ENCODE measurements at places on chromosomes 11 and 22.

GRCh38 chr11:93193731-93194130, 4.1 kb downstream of the SLC36A4 start:
- no peak for DNase-seq

DNA sequence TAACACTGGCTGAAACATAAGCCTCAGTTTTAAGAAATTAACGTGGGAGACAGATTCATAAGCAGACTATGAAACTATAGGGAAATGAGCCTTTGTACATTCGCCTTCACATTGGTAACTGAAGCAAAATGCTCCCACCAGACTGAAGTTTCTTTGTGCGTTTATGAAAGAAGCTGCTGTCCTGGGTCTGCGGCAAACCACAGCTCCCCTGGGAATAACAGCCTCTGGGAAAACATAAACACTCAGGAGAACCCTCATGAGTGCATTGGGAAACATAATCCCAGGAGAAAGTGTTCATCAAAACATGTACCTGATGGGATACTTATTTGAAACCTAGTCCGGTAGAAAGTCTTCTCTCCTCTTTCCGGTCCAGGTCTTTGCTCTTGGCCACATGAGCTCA, 193.1 kb upstream of the LARGE1 start:
- DNase-seq: no peak

DNA sequence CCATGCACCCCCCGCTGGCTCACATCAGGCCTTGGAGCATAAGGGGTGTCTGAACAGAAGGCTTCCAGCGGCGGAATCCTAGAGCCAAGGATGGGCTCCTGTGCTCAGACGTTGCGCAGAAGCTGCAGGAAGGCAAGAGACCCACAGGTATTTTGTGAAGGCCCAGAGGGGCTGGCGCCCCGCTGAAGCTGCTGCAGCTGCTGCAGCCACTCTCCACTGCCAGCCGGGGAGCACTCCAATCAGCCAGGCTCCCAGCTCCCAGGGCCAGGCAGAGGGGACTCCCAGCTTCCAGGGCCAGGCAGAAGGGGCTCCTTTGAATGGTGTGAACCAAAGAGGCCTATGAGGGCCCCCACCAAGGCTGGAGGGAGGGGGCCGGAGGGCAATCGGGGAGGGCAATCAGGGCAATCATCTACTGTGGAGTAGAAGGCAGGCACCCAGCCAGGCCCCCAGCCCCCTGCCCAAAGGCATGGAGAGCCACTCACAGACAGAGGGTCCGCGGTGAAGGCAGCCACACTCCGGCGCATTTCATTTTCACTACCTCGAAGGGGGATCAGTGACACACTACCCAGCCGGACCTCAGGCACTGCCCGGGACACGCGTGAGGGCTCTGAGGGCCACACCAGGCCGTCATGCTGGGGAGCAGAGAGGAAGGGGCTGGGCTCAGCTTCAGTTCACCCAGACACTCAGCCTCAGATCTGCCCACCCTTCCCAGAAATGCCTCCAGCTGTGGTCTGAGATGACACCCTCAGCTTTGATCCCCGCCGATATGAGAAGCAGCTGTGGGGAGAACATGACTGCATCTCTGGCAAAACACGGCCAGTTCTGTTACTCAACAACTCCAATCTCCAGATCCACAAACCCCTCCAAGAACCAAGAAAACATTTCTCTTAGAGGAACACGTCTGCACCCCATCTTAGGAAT, 11.6 kb upstream of the PDE2A start:
- DNase-seq: peak; percentile 41

DNA sequence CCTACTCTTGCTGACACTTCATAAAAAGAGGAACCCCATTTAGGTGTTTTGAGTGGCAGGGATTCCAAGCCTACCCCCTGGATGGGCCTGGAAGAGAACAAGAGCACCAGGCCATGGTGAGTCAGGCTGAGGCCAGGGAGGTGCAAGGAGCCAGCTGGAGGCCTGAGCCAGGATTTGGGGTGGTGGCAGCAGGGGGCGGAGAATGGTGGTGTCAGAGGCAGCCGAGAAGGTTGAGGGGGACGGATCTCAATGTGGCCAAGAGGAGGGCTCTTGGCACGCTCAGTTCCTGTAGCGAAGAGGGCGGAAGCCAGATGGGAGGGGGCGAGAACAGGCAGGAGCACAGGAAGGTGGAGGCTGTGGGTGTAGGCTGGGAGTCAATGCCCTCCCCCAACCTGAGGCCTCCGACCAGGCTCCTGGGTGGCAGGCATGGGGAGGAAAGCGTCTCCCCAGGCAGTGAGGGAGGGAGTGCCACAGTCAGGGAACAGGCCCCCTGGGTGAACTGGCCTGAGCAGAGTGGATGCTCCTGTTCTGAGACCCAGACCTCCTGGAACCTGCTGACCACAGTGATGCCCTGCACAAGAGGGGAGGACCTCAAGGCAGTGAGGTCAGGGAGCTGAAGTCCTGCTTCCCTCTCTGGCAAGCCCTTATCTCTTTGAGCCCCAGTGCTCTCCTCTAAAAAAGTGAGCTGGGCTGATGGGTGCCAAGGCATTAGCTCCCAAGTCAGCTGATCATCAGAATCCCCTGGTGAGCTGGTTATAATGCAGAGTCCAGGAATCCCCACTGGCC, 13.9 kb downstream of the RTN4RL2 start:
- DNase-seq: peak; percentile 25

- DNase-seq: no peak
Measured at GRCh38 chr11:12565406-12565805, 108.8 kb upstream of the TEAD1 start.

DNA sequence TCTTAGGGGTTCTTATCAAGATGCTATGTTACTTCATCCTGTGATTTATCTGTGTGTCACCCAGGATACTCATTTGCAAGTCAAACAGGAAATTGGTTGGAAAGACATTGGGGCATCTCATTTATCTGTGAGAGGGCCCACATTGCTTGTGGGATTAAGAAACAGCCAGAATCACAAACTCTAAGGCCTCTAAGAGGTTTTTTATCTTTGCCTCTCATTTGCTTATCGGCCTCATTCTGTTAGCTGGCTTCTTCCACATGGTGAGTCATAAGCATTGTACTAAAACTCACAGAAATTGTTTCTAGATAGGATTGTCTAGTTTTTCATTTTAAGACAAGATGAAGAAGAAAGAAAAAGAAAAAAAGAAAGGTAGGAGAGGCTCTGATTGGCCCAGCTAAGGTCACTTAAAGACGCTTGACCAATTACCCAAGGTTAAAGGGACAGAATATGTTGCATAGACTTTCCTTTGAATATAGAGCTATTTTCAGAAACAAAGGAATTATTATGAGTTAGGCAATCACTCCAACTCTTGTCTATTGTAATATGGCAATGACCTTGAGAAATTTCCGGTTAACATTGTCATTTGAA, 121.9 kb downstream of the ARHGAP42 start:
- no peak for DNase-seq

All from stimulated activated CD8-positive, alpha-beta memory T cell treated with anti-CD3 and anti-CD28 coated beads, Interleukin-4, amount 100 ng/mL, for 24 hours (primary cell).